Smooth muscle cell of the brain vasculature (primary cell): ENCODE measurements at places on chromosomes 1 and 21.

- no peak for DNase-seq
Measured at GRCh38 chr1:159678939-159679338, 35.5 kb downstream of the CRP start.

- DNase-seq: peak; percentile 35
Measured at GRCh38 chr1:31422505-31423319, 9.7 kb downstream of the SERINC2 start.

- DNase-seq: no peak
Measured at GRCh38 chr1:45381243-45381642, 41.0 kb upstream of the MUTYH start.

GRCh38 chr1:116677474-116678062, 10.0 kb upstream of the IGSF3 start:
- no peak for DNase-seq

GRCh38 chr1:234568345-234568744, 41.6 kb downstream of the IRF2BP2 start:
- DNase-seq: no peak

- DNase-seq: no peak
Measured at GRCh38 chr1:202592146-202592545, 118.1 kb downstream of the SYT2 start.

DNA sequence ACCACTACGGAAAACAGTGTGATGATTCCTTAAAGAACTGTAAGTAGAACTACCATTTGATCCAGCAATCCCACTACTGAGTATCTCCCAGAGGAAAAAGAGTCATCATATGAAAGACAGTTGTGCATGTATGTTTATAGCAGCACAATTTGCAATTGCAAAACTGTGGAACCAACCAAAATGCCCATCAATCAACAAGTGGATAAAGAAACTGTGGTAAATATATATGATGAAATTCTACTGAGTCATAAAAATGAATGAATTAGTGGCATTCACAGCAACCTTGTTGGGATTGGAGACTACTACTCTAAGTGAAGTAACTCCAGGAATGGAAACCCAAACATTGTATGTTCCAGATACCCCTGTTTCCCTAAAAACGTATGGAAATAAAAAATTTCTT, 337.0 kb upstream of the PTBP2 start:
- DNase-seq: no peak

DNA sequence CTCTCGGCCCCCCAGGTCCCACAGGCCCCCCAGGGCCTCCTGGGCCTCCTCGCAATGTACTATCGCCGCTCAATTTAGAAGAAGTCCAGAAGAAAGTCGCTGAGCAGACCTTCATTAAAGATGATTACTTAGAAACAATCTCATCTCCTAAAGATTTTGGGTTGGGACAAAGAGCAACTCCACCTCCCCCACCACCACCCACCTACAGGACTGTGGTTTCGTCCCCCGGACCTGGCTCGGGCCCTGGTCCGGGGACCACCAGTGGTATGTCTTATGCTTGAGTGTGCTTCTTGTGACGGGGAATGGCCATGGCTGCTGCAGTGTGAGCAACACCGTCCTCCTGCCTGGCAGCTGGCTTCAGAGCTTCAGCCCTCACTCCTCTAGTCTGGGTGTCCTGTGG, 70.2 kb upstream of the DYNLT5 start:
- DNase-seq: no peak

DNA sequence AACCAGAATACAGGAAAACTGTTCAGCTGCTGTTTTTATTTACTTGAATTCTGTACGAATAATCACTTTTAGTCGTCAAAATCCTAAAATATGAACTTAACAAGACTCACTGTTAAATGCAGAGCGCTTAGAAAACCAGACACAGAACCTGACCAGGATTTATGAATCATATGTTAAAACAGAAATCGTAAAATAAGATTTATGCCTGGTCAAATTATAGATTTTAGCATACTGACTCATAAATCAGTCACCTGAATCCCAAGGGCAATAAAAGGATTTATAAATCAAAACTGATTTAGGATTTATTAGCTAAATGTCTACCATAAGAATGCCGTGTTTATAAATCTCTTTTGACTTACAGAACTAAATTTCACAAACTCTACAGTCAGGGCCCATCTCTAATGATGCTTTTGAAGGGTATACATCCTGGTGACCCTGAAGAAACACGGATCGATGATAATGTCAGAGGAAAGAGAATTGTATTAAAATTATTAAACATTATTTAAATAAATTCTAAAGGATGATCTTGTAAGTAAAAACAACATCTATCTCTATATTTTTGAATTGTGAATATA, 28.8 kb downstream of the CYYR1 start:
- no peak for DNase-seq

DNA sequence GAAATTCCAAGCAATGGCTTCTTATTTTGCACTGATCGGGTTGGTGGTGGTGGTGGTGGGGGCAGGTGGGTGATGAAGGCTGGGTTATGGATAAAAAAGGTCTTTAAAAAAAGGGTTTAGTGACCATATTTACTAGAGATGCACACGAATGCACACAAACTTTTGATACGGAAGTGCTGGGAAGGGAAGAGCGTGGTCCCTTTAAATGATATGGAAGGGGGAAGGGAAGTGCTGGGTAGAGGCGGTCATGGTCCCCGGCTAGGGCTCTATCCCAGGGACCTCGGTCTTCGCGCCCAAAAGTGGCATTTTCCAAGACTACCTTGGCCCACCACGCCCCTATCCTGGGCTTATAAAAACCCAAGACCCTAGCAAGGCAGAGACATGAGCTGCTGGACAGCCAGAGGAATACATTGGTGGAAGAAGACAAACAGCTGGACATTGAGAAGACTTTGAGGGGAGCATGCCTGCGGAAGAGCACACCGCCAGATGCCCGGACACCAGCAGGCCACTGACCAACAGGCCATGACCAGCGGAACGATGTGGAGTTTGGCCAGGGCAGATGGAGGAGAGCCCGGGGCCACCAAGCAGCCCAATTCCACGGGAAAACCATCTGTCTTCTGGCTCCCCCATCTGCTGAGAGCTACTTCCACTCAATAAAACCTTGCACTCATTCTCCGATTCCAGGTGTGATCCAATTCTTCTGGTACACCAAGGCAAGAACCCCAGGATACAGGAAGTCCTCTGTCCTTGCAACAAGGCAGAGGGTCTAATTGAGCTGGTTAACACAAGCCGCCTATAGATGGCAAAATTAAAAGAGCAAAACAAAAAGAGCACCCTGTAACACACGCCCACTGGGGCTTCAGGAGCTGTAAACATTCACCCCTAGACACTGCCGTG, 1720.2 kb downstream of the MRPL39 start:
- DNase-seq: no peak

GRCh38 chr1:172662464-172663109, 3.7 kb downstream of the FASLG start:
- DNase-seq: peak; percentile 29

- DNase-seq: no peak
Measured at GRCh38 chr1:195637539-195637938, 970.7 kb downstream of the KCNT2 start.

DNA sequence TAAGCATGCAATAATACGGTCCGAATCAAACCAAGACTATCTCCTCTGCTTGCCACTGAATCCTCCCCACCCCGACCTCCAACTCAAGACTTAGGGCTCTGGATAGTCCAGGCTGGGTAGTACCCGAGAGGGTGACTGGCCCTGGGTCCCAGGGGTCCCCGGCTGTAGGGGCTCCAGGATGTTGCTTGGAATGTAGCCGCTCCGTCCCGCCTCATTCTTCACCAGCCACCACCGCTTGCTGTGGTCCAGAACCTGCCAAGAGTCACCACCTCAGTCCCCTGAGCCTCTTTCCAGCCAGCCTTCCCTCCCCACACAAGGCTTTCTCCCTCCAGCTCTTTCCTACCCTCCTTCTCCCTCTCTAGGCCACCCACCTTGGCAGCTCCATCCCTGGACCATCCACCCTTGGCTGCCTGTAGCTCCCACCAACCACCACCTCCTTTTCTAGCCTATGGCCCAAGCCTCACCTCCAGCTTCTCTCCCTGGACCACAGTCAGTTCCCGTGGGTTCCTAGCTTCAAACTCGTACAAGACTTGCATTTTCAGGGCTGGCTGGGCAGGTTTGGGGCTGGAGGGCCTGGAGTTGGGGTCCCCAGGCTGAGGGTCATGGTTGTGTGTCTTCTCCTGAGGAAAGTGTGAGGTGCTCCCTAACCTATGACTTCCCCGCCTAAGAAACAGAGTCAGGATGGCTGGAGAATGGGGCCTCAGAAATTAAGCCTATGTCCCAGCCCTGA, 10.9 kb upstream of the GSTM3 start:
- DNase-seq: no peak

GRCh38 chr21:42852925-42853570, 26.3 kb downstream of the WDR4 start:
- no peak for DNase-seq

GRCh38 chr1:47324682-47325081, 8.9 kb upstream of the CMPK1 start:
- DNase-seq: no peak

DNA sequence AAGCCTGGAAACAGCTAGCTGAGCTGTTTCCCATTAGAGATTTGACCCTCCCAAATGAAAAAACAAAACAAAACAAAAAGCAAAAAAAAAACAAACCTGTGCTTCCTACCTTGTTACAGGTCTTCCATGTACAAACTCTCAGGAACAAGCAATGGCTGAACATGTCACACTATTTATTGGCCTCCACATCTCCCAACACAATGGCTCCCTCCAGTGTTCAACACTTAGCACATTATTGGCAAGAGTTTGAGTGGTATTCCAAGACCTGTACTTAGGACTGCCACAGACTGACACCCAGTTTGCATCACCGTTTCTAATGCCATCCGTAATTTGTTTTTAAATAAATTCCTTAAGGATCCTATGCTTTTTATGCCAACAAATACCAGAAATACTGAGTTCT, 195.0 kb upstream of the OLFM3 start:
- DNase-seq: no peak

GRCh38 chr1:209704584-209704983, at the start of gene HSD11B1:
Gene HSD11B1 (plus strand): TSS chr1:209704846. CDS start chr1:209704943, 97 bp downstream.
- DNase-seq: no peak

DNA sequence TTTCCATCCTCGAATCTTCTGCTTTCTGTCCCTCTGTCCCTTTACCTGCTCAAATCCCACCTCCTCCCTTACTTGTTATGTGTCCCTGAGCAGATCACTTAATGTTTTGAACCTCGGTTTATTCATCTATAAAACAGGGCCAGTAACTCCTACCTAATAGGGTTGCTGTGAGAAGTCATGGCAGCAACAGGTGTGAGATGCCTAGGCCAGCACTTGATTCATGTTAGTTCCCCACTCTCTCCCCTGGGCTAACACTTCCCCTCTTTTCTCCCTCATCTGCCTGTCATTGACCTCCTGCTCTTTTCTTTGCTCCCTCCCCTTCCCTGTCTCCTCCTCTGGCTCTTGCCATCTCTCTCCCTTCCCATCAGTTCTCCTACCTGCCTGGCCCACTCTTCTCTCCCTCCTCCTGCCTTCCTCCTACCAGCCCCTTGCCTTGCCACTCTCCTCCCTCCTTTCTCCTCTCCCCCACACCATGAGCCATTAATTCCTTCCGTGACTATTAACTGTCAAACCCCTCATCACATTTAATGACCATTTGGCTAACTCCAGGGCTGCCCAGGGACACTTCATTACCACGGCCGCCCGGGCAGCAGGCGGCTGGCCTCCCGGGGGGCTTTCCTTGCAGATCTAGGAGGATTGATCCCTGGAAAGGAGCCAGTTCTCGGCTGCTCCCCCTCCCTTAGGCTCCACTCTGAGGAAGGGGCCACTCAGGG, 90.6 kb upstream of the CD1D start:
- DNase-seq: no peak

DNA sequence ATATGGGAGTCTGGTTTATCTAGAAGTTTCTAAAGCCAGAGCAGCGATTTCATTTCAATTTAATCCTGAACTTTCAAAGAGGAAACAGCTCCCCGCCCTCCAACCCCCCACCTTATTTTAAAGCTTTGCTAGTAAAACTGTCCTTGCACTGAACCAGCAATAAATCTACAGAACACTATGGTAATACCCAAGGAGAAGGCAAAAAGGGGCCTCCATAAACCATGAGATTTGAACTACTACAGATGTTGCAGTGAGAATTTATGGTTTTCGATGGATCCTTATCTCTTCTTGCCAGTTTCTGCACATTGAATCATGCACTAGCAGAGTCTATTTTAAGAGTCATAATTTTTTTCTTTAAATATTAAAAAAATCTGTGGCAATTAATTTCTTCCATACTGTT, 64.8 kb upstream of the BEND5 start:
- no peak for DNase-seq

- no peak for DNase-seq
Measured at GRCh38 chr1:27912429-27912828, 22.4 kb upstream of the SMPDL3B start.

- DNase-seq: no peak
Measured at GRCh38 chr1:52706941-52707926, 9.1 kb upstream of the COA7 start.

DNA sequence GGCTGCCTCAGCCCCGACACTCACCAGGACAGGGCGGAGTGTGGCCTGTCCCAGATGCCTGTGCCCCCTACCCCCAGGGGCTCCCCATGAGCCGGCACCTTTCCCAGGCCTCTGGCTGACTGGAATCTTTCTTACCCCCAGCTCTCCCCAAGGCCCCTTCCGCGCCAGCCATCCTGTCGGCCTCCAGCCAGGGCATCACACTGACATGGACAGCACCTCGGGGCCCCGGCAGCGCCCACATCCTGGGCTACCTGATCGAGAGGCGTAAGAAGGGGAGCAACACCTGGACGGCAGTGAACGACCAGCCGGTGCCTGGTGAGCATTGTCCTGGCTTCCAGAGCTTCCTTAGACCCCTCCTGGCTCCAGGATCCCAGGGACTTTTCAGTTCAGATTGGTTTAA, 26.5 kb downstream of the IGFN1 start:
- no peak for DNase-seq

GRCh38 chr1:209202830-209203532, 380.5 kb upstream of the CAMK1G start:
- DNase-seq: peak; percentile 40

DNA sequence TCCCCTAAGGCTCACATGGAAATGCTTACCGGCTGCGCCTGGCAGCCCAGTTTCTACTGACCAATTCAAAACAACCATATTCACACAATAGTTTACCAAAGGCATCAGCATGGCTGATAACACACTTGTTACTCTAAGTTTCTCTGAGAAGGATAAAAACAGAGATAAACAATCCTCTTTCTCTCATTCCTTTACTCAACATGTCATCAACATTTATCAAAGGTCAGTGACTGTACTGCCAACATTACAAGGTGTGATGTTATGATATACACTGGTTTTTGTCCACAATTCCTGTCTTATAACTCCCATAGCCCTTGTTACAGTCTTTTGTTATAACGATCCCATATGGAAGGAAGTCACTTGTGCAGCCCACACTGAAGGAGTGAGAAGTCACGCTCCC, 33.6 kb downstream of the COA6 start:
- no peak for DNase-seq

- no peak for DNase-seq
Measured at GRCh38 chr1:43802356-43802980, 95.1 kb downstream of the ST3GAL3 start.

GRCh38 chr1:169514566-169515270, 29.0 kb upstream of the SLC19A2 start:
- DNase-seq: no peak

GRCh38 chr1:205436776-205437410, 15.0 kb upstream of the LEMD1 start:
- no peak for DNase-seq

DNA sequence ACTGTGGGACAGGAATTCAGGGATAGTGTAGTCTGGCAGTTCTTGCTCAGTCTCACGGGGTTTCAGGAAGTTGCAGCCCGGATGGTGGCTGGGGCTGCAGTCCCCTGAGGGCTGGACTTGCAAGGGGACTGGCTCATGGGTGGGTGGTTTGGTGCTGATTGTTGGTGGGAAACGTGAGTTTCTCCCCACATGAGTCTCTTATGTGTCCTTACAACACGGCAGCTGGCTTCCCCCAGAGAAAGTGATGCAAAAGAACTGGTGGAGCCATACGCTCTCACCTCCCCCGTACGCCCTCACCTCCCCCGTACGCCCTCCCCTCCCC, 64.9 kb downstream of the EVA1C start:
- no peak for DNase-seq
